ENCODE measurements at places on chromosomes 4 and X.

GRCh38 chr4:134202166-134202956 lies 772 bp upstream of the PABPC4L start:
- no peak for DNase-seq

GRCh38 chr4:100067255-100067654 lies 117.2 kb upstream of the H2AZ1 start:
- no peak for DNase-seq

- no peak for DNase-seq
Observed at GRCh38 chrX:40734971-40735324, 394 bp downstream of the MED14 start.

- no peak for DNase-seq
Observed at GRCh38 chrX:118218079-118218478, 101.5 kb upstream of the KLHL13 start.

DNA sequence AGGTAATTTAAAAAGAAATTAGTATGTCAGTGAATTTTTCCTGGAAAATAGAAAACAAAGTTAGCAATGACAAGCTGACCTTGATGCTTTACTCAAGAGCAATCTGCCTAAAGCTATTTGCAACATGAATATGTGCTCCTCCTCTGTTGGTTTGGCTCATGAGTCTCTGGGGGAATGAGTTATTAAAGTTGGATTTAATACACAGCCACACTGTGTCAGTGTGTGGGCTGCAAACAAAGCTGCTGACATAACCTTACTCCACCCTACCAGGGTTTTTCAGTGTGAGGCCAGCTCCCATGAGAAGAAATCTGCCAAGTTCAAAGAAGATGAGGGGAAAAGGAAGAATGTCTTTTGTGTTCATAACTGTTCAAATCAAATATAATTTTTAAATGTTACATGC lies 280.5 kb downstream of the TLL1 start:
- DNase-seq, result no peak

DNA sequence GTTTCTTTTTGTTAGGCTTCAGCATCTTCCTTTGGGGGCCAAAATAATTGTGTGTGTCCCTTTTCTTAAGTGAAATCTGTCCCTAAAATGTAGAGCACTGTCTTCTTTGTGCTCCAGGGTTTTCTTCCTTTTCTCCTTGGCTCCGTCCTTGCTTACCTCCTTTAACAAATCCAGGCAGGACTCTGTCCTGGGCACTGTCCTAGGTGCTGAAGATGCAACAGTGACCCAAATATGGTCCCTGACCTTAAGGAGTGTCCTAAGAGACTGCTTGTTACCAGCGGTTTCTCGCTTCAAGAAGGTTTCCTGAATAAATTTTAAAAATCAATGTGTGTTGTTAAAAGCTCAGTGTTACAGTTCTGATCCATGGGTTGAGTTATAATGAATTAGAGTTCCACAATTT lies 471.8 kb downstream of the KCNIP4 start:
- no peak for DNase-seq

DNA sequence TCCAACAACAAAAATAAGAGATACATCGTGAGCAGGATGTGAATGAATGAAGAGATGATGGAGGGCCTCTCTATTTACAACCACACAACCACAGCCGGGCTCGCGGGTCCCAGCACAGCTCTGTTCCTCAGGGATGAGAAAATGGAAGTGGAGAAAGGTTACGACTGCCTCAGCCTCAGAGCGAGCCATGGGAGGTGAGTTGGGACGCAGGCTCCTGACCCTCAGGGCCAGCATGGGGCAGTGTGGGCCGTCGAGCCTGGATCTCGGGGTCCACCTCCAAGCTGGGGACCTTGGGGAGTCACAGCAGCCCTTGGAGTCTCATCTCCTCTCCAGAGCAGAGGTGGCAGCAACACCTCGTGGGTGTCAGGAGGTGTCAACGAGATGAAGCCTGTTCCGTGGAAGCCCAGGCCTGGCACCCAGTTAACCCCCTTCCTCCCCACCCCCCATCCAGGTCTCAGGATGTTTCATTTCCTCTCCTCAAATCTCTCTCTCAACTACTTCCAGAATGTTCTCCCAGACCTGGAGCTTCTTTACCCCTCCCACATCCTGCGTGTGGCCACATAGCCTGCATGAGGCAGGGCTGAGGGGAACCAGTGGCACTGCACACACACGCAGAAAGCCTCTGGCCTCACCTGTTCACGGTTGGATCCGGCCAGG lies 25.9 kb downstream of the C4orf50 start:
- no peak for DNase-seq

DNA sequence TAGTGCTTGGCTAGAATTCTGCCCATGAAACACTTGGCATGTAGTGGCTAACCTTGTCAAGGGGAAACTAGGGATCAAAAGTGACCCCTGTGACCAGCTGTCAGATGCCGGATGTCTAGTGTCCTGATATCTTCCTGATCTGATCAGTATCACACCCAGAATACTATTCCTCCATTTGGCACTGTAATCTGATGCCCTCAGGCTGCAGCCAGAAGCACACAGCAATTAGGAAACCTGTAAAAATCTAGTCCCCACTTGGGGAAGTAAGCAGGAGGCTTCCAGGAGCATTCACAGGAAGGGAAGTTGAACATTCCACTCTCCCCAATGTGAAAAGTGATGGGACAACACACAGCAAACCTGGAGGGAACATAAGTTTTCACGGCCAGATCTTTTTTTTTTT lies 125.1 kb downstream of the HS6ST2 start:
- no peak for DNase-seq

DNA sequence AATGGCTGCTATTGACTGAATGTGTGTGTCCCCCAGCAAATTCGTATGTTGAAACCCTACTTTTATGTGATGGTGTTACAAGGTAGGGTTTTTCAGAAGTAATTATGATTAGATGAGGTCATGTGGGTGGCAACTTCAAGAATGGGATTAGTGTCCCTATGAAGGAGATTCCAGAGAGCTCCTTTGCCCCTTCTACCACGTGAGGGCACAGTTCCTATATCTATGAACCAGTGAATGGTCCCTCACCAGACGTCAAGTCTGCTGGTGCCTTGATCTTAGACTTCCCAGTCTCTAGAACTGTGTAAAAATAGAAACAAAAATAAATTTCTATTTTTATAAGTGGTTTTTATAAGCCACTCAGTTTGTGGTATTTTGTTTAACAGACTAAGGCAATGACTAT lies 1137.6 kb upstream of the IGFBP7 start:
- no peak for DNase-seq

DNA sequence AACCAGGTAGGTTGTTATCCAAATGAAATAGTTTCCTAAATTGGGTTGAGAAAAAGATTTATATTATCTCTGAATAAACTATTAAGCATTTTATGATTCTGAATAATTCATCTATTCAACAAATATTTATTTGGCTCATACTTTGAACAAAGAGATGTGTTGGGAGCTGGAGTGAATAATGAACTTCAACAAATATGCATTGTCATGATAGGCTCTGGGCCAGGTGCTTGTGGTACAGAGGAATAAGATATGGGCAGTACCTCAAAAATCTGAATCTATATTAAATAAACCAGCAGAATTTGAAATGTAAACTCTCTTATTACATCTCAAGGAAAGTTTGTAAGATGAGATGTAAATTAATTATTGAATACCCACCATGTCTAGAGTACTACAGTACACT lies 75.7 kb upstream of the DCLK2 start:
- DNase-seq, result no peak

All from activated T-helper 1 cell treated with anti-CD3 and anti-CD28 coated beads, Interleukin-2, amount 50 U/mL, for 16 hours (primary cell).